Naive thymus-derived CD8-positive, alpha-beta T cell (primary cell): ENCODE measurements at places on chromosomes 6 and 20.

DNA sequence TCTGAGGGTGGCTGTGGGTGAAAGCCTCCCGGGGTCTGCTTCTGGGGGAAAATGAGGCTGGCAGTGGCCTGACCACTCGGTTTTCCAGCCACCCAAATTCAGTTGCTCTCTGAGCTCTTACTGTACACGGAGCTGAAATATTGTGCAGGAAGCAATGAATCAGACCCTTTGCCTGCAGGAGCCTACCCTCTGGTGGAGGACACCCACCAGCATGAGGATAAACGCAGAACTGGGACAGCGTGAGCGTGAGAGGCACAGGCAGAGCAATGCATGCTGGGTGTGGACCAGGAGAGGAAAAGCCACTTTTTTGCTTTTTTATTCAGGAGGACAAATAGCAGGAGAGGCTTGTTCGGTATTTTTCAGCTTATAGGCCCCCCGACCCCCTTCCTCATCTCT lies 298.0 kb downstream of the QKI start:
- no peak for DNase-seq

GRCh38 chr6:81795890-81796289 lies 43.4 kb upstream of the TENT5A start:
- DNase-seq: no peak

GRCh38 chr20:24164360-24164759 lies 175.8 kb upstream of the GGTLC1 start:
- DNase-seq: peak; percentile 32

DNA sequence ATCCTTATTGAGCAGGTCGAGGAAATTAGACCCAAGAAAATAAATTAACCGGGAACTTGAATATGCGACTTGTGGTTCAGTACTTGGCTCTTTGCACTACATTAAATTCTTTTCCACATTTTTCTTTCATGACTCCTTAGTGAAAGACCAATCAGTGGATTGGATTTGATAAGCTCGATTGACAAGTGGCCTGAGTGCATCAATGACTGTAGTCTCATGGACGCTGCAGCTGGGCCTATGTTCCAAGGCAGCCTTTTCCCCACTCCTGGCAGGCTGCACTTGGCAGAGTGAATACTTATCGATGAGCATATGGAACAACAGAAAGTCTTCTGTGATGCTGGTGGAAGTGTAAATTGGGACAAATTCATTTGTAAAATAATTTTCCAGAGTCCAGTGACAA lies 210.8 kb upstream of the EXOC2 start:
- no peak for DNase-seq

DNA sequence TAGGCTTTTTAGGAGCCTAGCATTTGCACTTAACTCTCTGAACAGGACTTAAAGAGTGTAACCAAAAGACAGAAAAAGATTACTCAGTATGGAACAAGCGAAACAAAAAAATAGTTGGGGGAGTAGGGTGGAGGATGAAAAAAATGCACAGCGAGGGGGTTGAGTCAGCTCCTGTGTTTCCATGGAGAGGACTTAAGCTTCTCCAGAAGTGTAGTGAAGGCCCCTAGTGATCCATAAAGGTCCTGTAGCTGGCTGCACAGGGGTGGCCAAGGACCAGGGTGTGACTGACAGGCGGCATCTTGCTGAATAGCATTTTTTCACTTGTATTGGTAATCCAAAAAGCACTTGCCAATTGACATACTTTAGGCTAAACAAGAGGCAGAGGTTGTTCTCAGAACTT lies 533.9 kb downstream of the RFPL4B start:
- no peak for DNase-seq
